Uterine smooth muscle cell (primary cell): ENCODE measurements at places on chromosomes 4 and X. TPM values are rescaled to one million over a fixed set of nuclear protein-coding genes. Genes with fewer than 3 reads are reported as not detected.

Gene GIMD1
- total RNA-seq: not detected in 2 replicates

Gene NAAA
- total RNA-seq: 39.2 and 51.7 TPM in 2 replicates

Gene ETDA
- not detected in 2 replicates for total RNA-seq

Gene PAGE2B
- total RNA-seq: not detected in 2 replicates

Gene MOB1B
- 15.3 and 15.6 TPM in 2 replicates for total RNA-seq

Gene CCNG2
- 18.5 and 32.6 TPM in 2 replicates for total RNA-seq

Gene PAK3
- 1.3 and 2.9 TPM in 2 replicates for total RNA-seq

Gene LAGE3
- 11.4 and 25.7 TPM in 2 replicates for total RNA-seq

Gene GSPT2
- total RNA-seq: 8.1 and 8.4 TPM in 2 replicates

Gene ACSL4
- total RNA-seq: 179 and 194 TPM in 2 replicates

Gene PCSK1N
- 2.9 TPM in 1 of 2 replicates, not detected in the other for total RNA-seq

Gene MAGEA1
- not detected in 2 replicates for total RNA-seq

Gene PPARGC1A
- total RNA-seq: 0.11 and 0.37 TPM in 2 replicates
